K562 (cell line): ENCODE measurements at places on chromosomes 3 and 15.

DNA sequence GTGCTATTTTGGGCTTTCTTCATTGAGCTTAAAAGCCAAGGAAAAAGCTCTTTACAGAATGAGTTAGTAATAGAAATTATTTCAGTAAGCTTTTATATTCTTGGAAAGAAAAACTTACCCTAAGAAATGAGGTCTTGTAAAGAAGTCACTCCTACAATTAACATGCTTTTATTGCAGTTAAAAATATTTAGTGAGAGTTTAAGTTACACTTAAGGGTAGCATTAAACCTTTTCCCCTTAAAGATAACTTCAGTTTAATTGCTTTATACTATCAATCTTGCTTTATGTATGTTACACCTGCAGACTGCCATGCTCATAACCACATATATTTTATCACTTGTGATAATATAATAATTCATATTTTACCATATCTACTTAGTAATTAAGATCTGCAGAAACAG is 426.2 kb downstream of the PLCL2 start:
- DNase-seq, result no peak

GRCh38 chr3:26636096-26636727 is 13.6 kb downstream of the LRRC3B start:
- DNase-seq, result no peak

DNA sequence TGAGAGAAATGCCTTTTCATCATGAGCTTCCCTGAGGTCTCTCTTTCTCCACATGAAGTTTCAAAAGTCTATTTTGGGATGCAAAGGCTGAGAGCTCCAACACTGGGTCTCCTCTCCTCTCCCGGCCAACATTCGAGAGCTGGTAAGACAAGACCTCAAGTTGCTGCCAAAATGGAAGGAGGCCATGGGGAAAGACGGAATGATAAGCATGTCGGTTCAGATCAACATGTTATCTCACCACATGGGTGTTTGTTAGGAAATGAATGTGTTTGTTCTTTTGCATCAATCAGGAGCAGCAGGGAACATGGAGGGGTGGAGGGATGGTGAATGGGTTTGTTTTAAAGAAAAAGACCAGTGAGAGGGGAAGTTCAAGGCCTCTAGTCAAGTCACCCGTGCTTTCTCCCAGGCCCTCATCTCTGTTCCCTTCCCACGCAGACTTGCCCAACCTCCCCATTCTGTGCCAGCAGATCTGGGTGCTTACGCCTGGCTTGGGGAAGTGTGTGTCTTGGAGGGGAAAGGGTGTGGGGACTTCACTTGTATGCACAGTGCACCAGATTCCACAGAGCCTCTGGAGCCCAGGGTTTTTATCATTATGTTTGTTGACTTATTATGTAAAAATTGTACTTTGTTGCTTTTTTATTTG is 23.5 kb upstream of the ATP10A start:
- no peak for DNase-seq

DNA sequence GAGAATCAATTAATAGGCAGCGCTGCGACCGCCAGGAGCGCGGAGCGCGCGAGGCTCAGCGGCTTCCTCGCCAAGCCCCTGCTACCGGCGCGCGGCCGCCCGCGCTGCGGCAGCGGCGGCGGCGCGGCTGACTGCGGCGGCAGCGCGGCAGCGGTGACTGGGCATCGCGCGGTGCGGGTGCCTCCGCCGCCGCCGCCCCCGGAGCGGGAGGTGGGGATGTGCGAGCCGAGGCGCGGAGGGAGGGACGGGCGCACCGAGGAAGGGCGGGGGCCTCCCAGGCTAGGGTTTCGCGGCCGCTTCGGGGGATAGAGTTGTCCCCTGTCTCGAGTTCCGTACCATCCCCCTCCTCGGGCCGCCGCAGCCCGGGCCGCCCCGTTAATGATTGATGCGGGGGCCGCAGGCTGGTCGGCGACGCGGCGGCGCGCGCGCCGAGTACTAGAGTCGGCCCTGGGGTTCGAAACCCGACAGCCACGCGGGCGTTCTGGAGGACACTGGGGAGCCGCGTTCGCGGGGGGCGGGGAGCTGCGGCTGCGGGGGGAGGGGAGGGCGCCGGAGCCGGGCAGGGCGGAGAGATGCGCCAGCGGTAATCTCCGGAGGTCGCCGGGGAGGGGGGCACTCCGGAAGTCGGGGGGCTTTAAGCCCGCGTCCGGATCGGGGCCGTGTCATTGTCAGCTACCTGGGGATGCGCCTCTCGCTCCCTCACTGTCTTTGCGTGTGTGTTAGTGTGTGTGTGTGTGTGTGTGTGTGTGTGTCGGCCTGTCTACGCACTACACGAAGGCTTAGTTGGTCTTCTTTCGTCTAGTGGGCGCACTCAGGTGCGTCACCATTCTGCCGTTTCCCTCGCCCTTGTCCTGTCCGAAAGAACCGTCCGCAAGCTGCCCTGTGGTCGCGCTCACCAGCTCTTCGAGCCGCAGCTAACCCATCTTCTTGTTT is at the start of gene PAQR9:
Gene PAQR9 (minus strand): TSS at position 159 of the 933 bp plus-strand sequence. CDS start 338 bp downstream, outside the sequence.
- DNase-seq, result peak; percentile 78

GRCh38 chr3:119323723-119324085 is 29.5 kb downstream of the ARHGAP31 start:
- no peak for DNase-seq

DNA sequence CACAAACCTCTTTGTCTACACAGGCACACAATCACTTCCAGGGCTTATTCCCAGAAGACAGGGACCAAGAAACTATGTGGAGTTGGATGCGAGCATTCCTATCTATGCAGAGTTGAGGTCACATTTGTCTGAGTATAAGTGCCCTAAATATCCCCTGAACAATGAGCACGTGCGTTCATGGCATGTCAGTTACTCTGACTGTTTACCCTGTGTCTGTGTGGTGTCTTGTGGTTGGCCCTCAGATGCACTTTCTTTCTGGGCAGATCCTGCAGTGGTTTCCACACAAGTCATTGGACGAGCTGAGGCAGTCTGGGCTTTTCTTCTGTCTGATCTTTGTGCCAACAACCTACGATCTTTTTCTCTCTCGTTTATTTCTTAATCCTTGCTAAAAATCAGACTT is 134.5 kb downstream of the FBN1 start:
- DNase-seq, result no peak

DNA sequence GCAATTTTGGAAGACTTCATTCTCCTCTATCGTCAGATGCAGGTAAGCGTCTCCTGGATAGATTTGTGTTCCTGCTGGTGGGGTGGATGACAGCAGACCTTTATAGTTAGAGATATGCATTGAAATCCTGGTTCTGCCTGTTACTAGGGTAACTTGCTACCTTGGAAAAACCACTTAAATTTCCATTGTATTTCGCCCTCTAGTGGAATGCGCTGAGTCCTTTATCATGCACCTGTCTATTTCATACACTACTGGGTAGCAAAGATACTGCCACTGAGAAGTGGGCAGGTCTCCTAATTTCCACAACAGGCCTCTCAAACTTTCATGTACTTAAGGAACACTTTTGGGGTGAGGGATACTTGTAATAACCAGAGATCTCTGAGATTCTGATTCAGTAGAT is 209.5 kb upstream of the SUCLG2 start:
- no peak for DNase-seq

DNA sequence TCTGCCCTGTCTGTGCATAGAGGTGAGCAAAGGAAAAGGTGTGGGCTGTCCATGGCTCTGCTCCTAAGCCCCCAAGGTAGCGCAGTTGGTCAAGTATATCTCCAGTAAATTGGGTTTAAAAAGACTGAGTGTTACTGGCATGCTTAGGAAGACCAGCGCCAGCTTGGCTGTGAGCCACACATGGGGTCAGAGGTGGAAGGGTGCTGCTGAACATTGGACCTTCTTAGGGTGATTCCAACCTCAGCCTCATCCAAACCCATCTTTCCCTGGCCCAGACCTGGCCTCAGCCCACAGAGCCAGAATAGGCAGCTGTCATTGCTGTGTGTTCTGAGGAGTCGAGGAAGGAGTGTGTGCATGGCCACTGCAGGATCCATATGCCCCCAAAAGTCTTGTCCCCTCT is 5.6 kb downstream of the IL17RE start:
- DNase-seq, result no peak

GRCh38 chr3:117036259-117036799 is 326.8 kb downstream of the TUSC7 start:
- no peak for DNase-seq

DNA sequence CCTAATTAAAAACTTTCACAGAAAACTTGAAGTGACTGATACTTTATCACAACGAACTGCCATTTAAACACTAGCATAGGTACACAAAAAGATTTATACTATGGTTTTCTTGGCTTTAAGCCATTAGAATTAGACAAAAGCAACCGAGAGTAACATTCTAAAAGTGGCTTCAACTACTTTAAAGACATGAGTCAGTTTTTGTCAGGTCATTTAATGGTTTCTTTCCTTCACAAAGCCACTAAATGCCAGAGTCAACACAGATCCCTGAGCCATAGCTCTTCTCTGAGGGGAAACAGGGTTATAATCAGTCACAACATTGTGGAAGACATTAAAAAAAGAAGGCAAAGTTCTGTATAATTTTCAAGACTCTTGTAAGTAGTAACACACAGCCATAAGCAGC is 54.6 kb downstream of the CAPN3 start:
- DNase-seq, result no peak

- no peak for DNase-seq
Observed at GRCh38 chr3:170178651-170179050, 2.9 kb downstream of the PHC3 start.

- no peak for DNase-seq
Observed at GRCh38 chr3:53516339-53516738, 21.9 kb downstream of the CACNA1D start.

GRCh38 chr3:143974271-143975238 is 2.9 kb downstream of the DIPK2A start:
- DNase-seq, result peak; percentile 33

GRCh38 chr3:194095464-194095863 is 40.5 kb upstream of the HES1 start:
- no peak for DNase-seq

DNA sequence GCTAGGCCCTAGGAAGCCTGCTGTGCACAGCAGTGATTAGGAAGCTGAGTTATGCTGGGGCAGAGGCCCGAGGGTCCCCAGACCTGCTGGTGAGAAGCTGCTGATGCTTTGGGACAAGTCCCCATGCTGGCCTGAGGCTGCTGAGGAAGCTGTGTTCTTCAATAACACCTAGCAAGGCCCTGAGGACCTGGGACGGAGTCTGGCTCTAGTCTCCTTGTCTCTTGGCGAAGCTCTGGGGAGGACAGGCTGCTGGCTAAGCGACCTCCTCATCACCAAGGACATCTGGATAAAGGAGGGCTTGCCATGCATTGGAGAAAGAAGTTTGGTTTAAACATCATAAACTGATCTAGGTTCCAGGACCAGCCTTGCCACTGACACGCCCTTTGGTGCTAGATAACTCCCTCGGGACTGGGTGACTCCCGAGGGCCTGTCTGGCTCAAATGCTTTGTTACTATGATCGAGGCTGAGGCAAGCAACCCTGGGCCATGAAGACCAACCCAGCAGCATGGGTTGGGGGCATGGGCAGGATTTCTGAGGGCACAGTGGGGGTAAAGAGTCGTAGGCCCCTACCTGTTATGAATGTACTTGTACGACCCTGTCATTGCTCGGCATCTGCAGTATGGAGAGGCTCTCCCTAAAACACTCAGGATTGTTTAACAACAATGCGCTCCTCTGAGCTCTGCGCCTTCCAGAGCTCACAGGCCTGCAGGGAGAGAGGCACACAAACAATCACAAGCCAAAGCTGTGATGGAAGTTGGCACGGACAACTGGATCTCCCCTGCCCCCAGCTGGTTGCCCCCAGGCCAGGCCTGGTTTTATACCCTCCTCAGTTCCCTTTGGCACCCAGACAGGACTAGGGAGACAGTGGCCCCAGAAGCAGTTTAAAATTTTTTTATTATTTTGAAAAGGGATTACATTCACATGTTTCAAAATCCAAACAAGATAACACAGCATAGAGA is 64.4 kb downstream of the LINGO1 start:
- no peak for DNase-seq

DNA sequence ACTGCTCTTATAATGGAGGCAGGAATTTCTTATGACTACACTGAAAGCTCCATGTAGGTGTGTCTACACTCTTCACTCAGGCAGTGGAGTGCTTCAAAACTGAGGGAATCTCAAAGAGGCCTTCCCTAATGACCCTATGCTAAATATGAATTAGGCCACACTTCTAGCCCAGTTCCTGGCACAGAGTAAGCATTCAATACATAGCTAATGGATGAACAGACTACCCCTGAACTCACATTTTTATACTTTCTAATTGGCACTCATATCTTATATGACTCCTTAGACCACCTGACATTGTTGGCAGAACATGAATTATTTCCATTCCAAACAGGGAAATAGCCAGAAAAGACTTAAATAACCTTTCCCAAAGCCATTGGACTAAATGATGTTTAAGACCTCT is 3.4 kb downstream of the RARRES1 start:
- DNase-seq, result no peak

GRCh38 chr3:38117748-38118420 is 19.0 kb downstream of the ACAA1 start:
- peak; percentile 87 for DNase-seq

- DNase-seq, result peak; percentile 48
Observed at GRCh38 chr3:142844339-142844977, 44.4 kb downstream of the PCOLCE2 start.

DNA sequence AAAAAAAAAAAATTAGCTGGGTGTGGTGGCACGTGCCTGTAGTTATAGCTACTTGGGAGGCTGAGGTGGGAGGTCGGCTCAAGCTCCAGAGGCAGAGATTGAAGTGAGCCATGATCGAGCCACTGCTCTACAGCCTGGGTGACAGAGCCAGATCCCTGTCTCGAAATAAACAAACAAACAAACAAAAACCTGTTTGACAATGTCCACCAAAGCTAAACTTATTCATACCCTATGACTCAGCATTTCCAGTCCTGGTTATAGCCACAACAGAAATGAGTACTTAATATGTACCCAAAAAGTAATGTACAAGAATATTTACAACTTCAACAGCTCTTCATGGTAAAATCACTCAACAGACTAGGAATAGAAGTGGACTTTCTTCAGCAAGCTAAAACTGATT is 31.1 kb downstream of the SERP1 start:
- DNase-seq, result no peak

GRCh38 chr15:52021892-52022540 is 3.0 kb downstream of the MAPK6 start:
- DNase-seq, result no peak

DNA sequence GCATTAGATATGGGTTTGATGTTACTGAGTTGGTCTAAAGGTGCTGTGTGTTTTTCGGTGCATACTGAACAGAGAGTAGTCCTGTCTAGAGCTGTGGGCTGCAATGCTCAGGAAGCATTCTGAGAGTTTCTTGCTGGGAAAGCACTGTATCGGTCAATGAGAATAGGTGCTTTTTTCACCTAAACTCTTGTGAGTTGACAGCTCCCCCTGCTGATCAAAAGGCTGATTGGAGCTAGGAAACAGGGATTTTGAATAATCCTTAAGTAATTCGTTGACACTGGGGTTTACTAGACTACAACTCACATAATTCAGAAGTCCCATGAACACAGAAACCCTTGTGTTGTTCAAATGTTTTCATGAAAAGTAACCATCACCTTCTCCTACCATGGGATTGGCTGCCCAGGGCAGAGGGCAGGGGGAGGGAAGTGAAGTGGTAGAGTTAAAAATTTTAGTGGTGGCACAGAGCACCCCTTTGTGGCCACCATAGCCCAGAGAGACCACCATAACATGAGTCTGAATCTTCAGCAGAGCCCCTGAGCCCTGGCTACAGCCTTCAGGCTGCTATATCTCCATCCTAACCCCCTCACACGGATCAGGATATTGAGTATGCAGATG is 13.0 kb upstream of the MANF start:
- peak; percentile 28 for DNase-seq
